ENCODE measurements at places on chromosomes 16 and 17.

DNA sequence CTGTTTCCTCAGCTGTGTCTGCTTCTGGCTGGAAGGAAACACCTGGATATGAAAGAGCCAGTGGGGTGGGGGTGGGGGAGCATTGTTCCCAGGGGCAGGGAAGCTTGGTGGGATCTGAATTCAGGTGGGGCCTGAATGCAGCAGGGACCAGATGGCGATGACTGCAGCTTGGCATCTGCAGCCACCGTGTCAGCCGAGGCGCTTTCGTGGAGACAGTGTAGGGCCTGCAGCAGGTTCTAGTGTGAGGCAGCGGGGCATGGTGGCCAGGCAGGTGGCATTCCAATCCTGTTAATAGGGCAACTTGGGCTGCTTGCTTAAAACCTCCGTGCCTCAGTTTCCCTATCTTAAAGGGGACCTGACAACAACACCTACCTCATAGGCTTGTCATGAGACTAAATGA lies 1.7 kb downstream of the PIK3R6 start:
- no peak for DNase-seq

GRCh38 chr16:14329727-14330350 lies 258.7 kb downstream of the MRTFB start:
- no peak for DNase-seq

- no peak for DNase-seq
Measured at GRCh38 chr17:49252148-49252695, 21.6 kb upstream of the PHOSPHO1 start.

DNA sequence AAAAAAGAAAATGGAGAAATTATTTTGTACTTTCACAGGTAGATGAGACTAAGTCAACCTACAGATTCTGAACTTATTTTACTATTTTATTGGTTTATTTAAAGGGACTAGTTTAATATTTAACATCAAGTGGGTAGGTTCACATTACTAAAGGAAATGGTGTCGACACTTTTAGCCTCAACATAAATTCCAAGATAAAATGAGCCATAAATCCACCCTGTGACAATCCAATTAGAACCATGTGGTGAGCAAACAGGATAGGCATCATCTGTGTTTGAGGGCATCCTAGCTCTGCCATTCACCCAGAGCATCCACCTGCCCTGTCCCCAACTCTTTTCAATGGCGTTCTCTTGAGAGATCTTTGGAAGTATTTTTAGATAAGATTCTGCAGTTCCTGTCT lies 92.8 kb upstream of the PMFBP1 start:
- no peak for DNase-seq

DNA sequence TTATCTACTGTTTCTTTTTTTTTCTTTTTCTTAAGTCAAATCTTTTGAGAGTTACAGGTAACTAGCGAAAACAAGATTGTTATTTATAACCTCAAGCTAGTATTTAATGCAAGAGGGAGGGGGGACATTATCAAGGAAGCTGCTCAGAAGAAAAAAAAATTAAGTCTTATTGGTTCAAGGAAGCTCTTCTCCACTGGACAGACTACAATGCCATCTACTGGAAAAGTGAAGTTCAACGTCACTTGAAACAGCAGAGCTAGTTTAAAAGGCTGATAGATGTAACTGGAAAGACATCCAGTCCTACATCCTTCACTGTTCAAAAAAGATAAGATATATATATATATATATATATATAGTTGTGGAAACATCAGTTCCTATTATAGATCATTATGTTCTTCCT lies 418.0 kb upstream of the PSMD7 start:
- DNase-seq, result peak; percentile 27

DNA sequence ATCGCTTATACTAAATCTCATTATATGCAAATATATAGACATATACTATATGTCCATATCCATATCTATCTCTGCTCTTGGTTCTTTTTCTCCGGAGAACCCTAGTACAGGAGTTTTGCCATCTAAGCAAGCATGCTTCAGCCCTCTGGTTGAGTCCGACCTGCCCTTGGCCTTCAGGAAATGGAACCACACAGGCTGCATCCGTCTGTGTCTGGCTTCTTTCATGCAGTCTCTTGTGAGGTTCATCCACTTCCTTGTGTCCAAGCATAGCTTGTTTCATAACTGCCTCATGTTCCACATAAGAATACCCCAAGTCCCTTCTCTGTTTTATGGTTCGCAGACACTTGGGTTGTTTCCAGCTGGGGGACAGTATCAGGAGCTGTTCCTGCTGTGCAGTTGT lies 16.8 kb downstream of the SNX20 start:
- DNase-seq, result no peak

GRCh38 chr16:86590501-86591144 lies 12.3 kb downstream of the FOXL1 start:
- no peak for DNase-seq

- no peak for DNase-seq
Measured at GRCh38 chr16:51629576-51629975, 478.5 kb upstream of the SALL1 start.

- DNase-seq, result peak; percentile 93
Measured at GRCh38 chr17:40362696-40363110, 1.8 kb downstream of the GJD3 start.

GRCh38 chr17:42076797-42077559 lies 21.3 kb downstream of the ZNF385C start:
- no peak for DNase-seq

DNA sequence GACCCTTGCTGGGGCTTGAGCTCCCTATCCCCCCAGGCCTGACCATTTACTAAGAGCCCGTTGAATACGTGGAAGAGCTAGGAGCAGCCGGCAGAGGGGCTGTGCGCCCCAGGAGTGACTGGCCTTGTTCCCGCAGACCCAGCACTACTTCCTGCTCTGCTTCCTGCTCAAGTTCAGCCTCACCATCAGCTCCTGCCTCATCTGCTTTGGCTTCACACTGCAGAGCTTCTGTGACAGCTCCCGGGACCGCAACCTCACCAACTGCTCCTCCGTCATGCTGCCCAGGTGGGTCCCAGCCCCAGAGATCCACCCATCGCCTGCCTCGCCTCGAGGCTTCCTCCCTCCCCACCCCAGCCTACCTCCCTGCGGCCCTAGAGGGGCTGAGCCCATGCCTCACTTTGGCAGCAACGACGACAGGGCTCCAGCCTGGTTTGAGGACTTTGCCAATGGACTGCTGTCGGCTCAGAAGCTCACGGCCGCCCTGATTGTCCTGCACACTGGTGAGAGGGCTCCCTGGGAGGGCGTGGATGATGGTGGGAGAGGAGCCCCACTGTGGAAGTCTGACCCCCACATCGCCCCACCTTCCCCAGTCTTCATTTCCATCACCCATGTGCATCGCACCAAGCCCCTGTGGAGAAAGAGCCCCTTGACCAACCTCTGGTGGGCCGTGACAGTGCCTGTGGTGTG lies 17.2 kb downstream of the CASKIN2 start:
- DNase-seq, result no peak

- DNase-seq, result no peak
Measured at GRCh38 chr17:45110676-45111611, 21.4 kb downstream of the PLCD3 start.

GRCh38 chr16:17496891-17497290 lies 26.1 kb upstream of the XYLT1 start:
- no peak for DNase-seq

GRCh38 chr17:57294101-57294500 lies 37.8 kb downstream of the MSI2 start:
- DNase-seq, result no peak

GRCh38 chr16:22633280-22633679 lies 122.6 kb downstream of the NPIPB5 start:
- no peak for DNase-seq

DNA sequence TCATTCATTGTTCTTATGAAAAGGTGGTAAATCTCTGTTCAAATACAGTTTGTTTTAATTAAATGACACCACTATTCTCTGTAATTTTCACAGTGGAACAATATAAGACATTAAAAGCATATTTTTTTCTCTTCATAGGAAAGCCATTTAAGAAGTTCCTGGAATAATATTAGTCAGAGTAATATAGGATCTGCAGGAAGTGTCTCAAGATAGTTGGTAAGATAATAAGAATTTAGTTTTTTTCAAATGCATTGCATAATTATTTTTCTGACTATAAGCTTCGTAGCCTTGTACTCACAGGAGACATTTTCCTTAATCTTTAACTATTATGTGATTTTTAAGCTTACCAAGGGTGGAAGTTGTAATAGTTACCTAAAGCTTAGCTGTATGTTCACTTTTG lies 16.9 kb downstream of the STXBP4 start:
- no peak for DNase-seq

DNA sequence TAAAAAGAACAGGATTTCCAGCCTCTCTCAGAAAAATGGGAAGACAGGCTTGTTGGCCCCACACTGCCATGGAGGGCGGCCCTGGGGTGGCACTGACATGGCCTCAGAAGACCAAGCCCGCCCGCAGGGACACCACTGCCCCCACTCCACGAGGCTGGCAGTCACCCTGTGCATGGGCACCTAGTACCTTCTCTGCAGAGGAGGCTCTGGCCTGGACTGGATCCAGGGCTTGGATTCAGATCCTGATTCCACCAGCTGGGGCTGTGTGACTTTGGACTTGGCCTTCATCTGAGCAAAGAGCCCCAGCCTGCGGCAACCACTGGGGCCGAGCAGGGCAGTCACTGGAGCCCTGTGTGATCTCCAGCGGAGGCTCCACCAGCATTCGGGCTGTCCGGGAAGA lies 16.8 kb upstream of the FASN start:
- DNase-seq, result no peak

- DNase-seq, result peak; percentile 86
Measured at GRCh38 chr17:48728232-48729231, at the start of gene HOXB13. HOXB13 (minus strand) TSS chr17:48728750; CDS start chr17:48728593, 157 bp downstream.

DNA sequence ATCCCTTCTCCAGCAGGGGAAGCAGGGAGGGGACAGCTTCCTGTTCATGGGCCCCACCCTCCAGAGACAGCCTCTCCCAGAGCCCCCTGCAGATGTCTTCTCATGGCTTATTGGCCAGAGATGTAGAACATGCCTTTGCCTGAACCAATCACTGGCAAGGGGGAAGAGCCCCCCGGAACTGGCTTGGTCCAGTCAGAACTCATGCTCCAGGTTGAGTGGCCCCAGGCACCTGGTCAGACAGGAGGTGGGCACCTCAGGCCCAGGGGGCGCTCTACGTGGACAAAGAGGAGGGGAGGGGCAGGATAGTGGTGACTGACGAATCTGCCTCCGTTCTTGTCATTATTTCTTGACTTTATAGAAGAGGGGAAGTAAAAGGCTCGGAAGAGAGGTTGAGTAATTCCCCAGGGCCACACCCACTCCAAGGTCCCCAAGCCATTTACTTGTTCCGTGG lies 23.6 kb downstream of the RAB11FIP4 start:
- DNase-seq, result no peak

DNA sequence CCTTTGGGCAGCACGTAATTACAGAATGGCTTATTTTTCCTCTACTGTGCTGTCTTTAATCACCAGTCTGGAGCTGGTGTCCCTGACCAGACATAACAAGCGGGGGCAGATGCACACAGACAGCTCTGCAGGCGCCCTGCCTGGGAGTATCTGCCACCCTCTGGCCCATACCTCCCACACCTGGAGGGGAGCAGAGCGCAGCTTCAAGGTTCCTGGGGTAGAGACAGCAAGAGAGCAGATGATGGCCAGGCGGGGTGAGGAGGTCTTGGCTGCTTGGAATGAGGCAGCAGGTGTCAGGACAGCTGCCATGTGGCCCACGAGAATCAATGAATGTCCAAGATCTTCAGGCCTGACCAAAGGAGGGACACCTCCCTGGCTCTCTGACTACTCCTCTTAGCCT lies 23.8 kb downstream of the TMEM94 start:
- no peak for DNase-seq

DNA sequence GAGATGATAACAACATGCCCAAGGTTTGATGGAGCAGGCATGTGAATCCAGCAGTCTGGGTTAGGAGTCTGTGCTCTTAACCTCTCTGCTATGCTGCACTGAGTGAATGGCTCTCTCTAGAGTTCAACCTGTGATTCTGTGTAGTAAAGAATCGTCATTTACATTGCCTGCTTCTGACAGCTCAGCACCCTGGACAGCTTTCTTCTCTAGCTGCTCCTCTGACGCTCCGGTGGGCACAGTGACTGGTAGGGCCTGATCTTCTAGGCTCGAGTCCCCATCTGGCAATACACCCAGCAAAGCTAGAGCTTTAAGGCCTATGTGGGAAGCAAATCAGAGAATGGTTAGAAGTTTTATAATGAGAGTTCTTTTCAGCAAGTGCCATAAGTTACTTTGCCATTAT lies 85.3 kb upstream of the ATP2A3 start:
- no peak for DNase-seq

GRCh38 chr16:83888672-83889044 lies 10.3 kb upstream of the MLYCD start:
- no peak for DNase-seq

- no peak for DNase-seq
Measured at GRCh38 chr16:20923876-20924275, 23.3 kb downstream of the LYRM1 start.

- DNase-seq, result no peak
Measured at GRCh38 chr17:8649157-8650118, 18.9 kb upstream of the MYH10 start.

GRCh38 chr16:30658731-30659506 lies 688 bp downstream of the FBRS start:
- peak; percentile 99 for DNase-seq

DNA sequence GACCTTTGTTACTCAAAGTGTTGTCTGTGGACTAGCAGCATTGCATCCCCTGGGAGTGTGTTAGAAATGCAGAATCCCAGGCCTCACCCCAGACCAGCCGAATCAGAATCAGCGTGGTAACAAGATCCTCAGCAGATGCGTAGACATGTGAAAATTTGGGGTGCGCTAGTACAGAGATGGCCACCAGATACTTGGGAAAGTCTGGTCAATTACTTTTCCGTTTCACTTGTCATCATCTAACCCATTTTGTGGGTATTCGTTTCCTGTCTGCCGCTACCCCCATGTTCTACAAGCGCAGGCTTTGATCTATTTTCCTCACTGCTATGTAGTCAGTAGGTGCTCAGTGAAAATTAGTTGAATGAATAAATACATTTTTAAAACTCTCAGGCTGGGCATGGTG lies 33.1 kb upstream of the HERPUD1 start:
- DNase-seq, result no peak

DNA sequence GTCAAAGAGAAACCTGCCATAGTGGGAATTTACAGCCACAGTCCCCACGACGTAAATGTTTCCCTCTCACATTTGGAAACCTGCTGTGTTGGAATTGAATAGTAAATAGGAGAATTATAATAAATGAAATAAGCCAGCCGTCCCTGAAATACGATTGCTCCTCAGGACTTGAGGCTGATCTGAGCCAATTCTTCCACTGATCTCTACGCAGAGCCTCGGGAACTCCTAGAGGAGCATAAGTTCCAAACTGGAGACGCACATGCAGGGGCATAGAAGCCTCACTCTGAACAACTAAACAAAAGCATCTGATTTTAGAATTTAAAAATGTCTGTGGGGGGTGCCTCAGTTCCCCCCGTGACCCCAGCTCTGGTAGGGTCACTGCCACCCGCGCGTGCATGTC lies 10.2 kb upstream of the TEX19 start:
- DNase-seq, result no peak

- no peak for DNase-seq
Measured at GRCh38 chr17:79174905-79175856, 100.6 kb downstream of the ENGASE start.

DNA sequence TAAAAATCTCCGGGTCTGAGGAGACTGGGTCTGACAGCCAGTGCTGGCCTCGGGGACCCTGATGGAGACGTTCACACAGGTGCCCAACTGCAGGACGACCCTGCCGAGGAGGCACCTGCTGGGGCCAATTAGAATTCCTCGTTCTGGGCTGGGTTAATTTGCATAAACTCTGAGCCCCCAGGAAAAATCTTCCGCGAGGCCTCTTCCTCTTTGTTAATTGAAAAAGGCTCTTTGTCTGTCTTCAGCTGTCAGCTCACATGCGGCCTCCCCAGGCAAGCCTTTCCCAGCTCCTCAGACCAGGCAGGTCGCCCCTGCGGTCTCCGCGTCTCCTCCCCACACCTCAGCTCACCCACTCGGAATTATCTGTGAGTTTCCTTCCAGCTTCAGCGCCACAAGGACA lies 400.2 kb downstream of the SEC14L1 start:
- DNase-seq, result no peak

Measured in A549 (cell line).